HEK293T (cell line): ENCODE measurements at places on chromosomes 2 and 18.

DNA sequence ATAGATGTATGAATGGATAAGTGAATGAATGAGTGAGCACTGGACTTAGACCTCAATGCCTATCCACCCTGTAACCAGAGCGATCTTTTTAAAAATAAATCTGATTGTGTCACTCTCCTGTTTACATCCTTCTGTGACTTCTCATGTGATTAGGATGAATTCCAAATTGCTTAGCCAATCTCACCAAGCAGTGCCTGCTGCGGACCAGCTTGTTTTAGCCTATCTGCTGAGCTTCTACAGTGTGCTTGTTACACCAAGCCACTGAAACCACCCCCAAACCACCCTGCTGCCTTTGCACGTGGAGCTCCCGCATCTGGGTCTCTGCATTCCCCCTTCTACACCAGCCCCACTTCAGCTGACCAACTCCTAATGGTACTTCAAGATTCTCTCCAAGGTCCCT is 265.4 kb downstream of the EN1 start:
- DNase-seq: no peak

GRCh38 chr2:61718965-61719364 is 134.9 kb downstream of the FAM161A start:
- DNase-seq: no peak

DNA sequence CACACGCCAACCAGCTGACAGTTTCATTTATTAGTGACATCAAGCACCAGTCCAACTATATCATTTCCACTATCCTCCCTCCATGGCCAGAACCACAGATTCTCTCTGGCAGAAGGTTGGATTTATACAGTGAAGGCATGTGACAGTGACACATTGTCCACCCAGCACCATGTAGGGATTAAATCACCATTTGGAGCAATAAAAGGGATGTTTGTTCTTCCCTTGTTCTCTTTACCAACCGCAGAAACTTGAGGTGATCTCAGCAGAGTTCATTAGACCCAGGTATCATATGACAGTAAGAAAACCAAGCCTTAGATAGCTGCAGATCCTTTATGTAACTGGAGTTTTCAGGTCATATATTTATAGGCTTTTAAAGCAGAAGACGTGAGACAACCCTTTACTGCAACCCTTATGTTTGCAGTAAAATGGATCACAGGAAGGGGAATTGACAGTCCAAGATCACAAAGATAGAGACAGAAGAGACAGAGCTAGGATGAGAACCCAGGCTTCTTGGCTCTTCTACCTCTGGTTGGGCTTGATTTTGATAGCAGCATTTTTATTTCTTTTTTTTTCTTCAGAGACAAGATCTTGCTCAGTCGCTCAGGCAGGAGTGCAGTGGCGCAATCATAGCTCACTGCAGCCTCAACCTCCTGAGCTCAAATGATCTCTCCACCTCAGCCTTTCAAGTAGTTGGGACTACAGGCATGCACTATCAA is 80.1 kb downstream of the XDH start:
- DNase-seq: no peak

- no peak for DNase-seq
These were observed 18.9 kb downstream of the KRTCAP3 start for GRCh38 chr2:27461118-27461517.

- DNase-seq: no peak
These were observed 51.4 kb upstream of the SPAG16 start for GRCh38 chr2:213232649-213233437.

GRCh38 chr2:127778447-127778846 is 32.5 kb downstream of the WDR33 start:
- DNase-seq: no peak

GRCh38 chr2:106139238-106139935 is 54.7 kb downstream of the UXS1 start:
- no peak for DNase-seq

- no peak for DNase-seq
These were observed 26.3 kb downstream of the B3GNT2 start for GRCh38 chr2:62222171-62222570.

DNA sequence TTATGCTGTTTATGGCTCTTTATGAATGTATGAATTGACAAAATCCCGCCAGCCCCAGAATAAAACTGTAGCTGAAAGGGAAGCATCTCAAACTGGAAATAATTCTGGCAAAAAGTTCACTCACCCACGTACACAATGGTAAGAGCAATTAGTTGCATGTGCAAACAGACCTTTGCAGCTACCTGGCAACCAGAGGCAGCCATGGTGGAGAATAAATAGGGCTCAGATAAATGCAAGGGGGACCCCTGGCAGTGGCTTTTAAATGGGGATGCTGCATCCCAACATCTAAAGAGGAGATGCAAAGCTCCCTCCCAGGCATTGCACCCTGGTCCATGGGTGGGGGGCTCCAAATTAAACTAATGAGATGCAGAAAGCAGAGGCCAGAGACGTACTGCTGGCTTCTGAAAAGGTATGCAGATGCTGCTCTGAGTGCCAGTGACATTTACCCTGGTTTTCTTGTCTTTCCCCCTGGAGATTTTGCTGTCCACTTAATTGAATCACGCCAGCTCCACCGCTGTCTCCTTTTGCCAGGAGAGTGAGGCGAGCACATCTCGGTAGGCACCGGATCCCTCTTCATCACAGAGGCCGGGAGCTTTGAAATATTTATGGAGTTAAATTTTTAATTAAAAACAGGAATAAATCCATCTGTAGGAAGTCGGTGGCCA is 126.6 kb upstream of the NRP2 start:
- DNase-seq: no peak
